ENCODE measurements at places on chromosomes 2 and 18. TPM values are rescaled to one million over a fixed set of nuclear protein-coding genes. Genes with fewer than 3 reads are reported as not detected.

- H3K27me3 ChIP-seq: no peaks in the 10 kb centered on the region
- DNase-seq: no peak
- H3K36me3 ChIP-seq: no peaks in the 10 kb centered on the region
- H3K27ac ChIP-seq: no peak overlapping the region
- H3K4me3 ChIP-seq: no peak overlapping the region
- no peaks in the 10 kb centered on the region for H3K4me1 ChIP-seq
Observed at GRCh38 chr2:13819896-13820295, 812.6 kb upstream of the LRATD1 start.

DNA sequence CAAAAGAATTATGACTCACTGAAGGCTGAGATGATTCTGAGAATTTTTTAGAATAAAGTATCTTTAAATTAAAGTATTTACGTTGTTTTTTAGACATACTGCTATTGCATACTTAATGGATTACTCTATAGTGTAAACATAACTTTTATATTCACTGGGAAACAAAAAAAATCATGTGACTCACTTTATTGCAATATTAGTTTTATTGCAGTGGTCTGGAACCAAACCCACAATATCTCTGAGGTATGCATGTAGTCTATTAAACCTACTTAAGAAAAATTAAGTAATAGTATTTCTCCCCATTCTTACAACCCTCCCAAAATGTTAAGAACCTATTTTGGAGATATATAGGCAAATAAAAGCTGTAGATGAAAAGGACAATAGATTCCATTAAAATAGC, 142.9 kb upstream of the ZNF521 start:
- no peak for DNase-seq
- no peaks in the 10 kb centered on the region for H3K36me3 ChIP-seq
- no peaks in the 10 kb centered on the region for H3K4me1 ChIP-seq
- no peak overlapping the region for H3K27ac ChIP-seq

- no peaks in the 10 kb centered on the region for H3K27me3 ChIP-seq
- no peak overlapping the region for H3K27ac ChIP-seq
- no peaks in the 10 kb centered on the region for H3K36me3 ChIP-seq
- no peak for DNase-seq
Observed at GRCh38 chr18:67864677-67865340, 348.3 kb upstream of the DSEL start.

GRCh38 chr2:40418614-40419363, 33.1 kb downstream of the SLC8A1 start:
- no peak overlapping the region for H3K4me3 ChIP-seq
- no peaks in the 10 kb centered on the region for H3K36me3 ChIP-seq
- no peaks in the 10 kb centered on the region for H3K4me1 ChIP-seq
- H3K27me3 ChIP-seq: no peaks in the 10 kb centered on the region
- no peak overlapping the region for H3K27ac ChIP-seq
- no peak for DNase-seq

DNA sequence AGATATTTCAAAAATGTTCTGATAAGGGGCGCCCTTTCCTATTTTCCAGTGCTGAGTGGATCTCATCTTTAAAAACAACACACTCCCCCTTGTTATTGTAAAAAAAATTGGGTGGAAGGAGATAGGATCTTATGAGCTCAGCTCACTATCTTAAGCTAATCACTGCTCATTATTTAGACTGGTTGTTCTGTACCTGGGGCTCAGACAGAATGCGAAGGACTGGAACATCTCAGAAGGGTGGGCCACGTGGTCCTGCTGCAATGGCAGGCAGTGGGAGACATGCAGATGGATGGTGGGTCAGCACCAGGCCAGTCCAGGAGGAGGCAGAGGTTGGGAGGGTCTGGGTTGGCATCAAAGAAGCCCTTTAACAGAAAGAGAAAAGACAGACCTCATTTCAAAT, 48.3 kb upstream of the GPR155 start:
- no peaks in the 10 kb centered on the region for H3K36me3 ChIP-seq
- H3K27ac ChIP-seq: no peak overlapping the region
- DNase-seq: no peak
- peaks cover 7% of the 10 kb centered on the region for H3K27me3 ChIP-seq

DNA sequence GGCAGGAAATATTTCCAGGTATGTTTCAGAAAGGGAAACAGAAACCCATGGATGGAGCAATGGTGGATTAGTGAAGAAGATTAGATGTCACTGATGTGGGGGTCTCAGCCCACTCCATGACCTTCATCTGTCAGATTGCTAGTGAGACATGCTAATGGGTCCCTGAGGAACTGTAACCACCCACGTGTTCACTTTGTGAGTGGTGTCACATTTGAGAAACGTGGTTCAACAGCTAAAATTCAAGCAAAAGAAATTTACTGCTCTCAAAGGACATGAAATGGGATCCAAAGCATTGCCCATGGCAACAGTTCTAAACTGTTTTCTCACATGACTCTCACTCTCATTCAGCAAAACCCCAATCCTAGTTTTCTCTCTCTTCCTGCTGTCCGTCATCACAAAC, 776.1 kb downstream of the ERBB4 start:
- H3K27ac ChIP-seq: no peak overlapping the region
- no peak overlapping the region for H3K4me3 ChIP-seq
- no peaks in the 10 kb centered on the region for H3K4me1 ChIP-seq
- H3K36me3 ChIP-seq: no peaks in the 10 kb centered on the region
- DNase-seq: no peak

DNA sequence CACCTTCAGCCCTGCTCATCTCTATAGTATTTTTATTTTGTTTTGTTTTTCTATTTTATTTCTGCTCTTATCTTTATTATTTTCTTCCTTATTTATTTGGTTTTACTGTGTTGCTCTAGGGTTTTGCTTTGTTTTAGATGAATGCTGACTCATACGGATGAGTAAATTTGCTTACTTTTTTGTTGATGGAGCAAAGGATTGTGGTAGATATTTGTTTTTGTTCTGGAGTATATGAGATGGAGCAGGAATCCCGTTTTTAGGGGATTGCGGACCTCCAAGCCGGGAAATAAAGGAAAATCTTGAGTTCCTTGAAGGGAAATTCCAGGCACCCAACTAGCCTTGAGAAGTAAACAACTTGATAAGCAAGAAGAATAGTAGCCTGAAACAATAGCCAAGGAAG, 15.3 kb upstream of the COLEC12 start:
- H3K36me3 ChIP-seq: no peaks in the 10 kb centered on the region
- H3K27me3 ChIP-seq: no peaks in the 10 kb centered on the region
- H3K4me1 ChIP-seq: peaks cover 2% of the 10 kb centered on the region
- no peak for DNase-seq

GRCh38 chr18:43648002-43648401, 370.7 kb upstream of the SYT4 start:
- no peak overlapping the region for H3K27ac ChIP-seq
- no peaks in the 10 kb centered on the region for H3K4me1 ChIP-seq
- no peak overlapping the region for H3K4me3 ChIP-seq
- no peaks in the 10 kb centered on the region for H3K27me3 ChIP-seq

- H3K4me1 ChIP-seq: no peaks in the 10 kb centered on the region
- H3K36me3 ChIP-seq: no peaks in the 10 kb centered on the region
- peaks cover 28% of the 10 kb centered on the region for H3K27me3 ChIP-seq
- H3K27ac ChIP-seq: no peak overlapping the region
Observed at GRCh38 chr2:149089068-149089467, 50.6 kb downstream of the LYPD6B start.

DNA sequence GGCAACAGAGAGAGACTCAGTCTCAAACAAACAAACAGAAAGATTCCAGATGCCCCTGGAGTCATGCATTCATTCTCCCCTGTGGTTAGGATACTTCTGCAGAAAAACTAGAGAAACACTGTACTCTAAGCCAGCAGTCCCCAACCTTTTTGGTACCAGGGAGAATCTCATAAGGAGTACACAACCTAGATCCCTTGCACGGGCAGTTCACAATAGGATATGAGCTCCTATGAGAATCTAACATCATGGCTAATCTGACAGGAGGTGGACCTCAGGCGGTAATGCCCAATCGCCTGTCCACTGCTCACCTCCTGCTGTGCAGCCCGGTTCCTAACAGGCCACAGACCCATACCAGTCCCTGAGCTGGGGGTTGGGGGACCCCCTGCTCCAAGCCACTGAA, 18.3 kb downstream of the PSME4 start:
- no peaks in the 10 kb centered on the region for H3K27me3 ChIP-seq
- no peak for DNase-seq
- no peak overlapping the region for H3K4me3 ChIP-seq
- H3K36me3 ChIP-seq: peaks cover 13% of the 10 kb centered on the region
- no peak overlapping the region for H3K27ac ChIP-seq

DNA sequence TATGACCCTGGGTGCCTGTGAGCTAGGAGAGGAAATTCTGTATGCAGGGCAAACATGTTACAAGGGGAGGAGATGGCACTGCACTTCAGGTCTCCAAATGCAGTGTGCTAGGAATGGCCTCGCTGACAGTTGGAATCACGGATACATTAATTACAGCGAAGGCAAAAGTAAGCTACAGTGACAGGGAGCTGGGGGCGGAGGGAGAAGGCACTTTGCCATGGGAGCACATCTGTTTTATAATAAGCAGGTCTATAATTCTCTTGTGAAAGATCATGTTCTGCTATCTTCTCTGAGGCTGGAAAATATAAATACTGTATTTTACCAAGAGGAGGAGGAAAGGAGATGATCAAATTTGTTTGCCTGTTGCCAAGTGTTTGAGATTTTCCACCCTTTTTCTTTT, 56.3 kb upstream of the FZD5 start:
- DNase-seq: no peak
- H3K36me3 ChIP-seq: no peaks in the 10 kb centered on the region
- H3K27ac ChIP-seq: no peak overlapping the region
- no peak overlapping the region for H3K4me3 ChIP-seq

- no peak overlapping the region for H3K4me3 ChIP-seq
- H3K4me1 ChIP-seq: peaks cover 22% of the 10 kb centered on the region
- H3K36me3 ChIP-seq: peaks cover 6% of the 10 kb centered on the region
- H3K27ac ChIP-seq: no peak overlapping the region
- DNase-seq: peak; percentile 86
Observed at GRCh38 chr2:199979832-199980628, 24.6 kb downstream of the MAIP1 start.

DNA sequence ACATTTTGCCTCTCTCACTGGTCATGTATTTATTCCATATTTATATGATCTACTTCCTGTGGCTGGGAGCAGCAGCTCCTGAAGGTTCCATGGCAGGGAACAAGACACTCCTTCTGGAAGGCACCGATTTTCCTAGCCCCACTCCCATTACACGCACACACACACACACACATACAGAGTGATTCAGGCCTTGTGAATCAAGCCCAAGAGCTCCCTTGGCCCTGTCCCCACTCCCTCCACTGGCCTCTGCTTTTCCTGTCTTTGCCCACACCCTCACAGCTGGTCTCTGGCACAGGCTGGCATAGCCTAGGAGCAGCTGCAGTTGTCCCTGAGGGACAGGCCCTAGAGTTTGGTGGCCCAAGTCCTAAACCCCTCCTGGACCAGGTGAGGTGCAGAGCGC, 201.7 kb downstream of the NAPG start:
- peaks cover 2% of the 10 kb centered on the region for H3K4me1 ChIP-seq
- H3K36me3 ChIP-seq: no peaks in the 10 kb centered on the region
- no peak overlapping the region for H3K27ac ChIP-seq
- H3K4me3 ChIP-seq: no peak overlapping the region

GRCh38 chr2:55309446-55309845, 40.4 kb upstream of the MTIF2 start:
- no peak for DNase-seq
- no peak overlapping the region for H3K4me3 ChIP-seq
- no peak overlapping the region for H3K27ac ChIP-seq
- peaks cover 14% of the 10 kb centered on the region for H3K4me1 ChIP-seq
- no peaks in the 10 kb centered on the region for H3K27me3 ChIP-seq
- H3K36me3 ChIP-seq: no peaks in the 10 kb centered on the region

- H3K4me1 ChIP-seq: peaks cover 56% of the 10 kb centered on the region
- peak overlapping the region; percentile 81 for H3K27ac ChIP-seq
- no peaks in the 10 kb centered on the region for H3K27me3 ChIP-seq
- H3K36me3 ChIP-seq: no peaks in the 10 kb centered on the region
Observed at GRCh38 chr2:39435741-39436591, 1.1 kb downstream of the MAP4K3 start.

- no peaks in the 10 kb centered on the region for H3K4me1 ChIP-seq
- no peak for DNase-seq
- H3K36me3 ChIP-seq: no peaks in the 10 kb centered on the region
- H3K27me3 ChIP-seq: peaks cover 5% of the 10 kb centered on the region
Observed at GRCh38 chr2:46841621-46842020, 74.0 kb downstream of the MCFD2 start.

GRCh38 chr2:72985891-72986683, 68.8 kb downstream of the EMX1 start:
- H3K27ac ChIP-seq: no peak overlapping the region
- no peak for DNase-seq
- H3K27me3 ChIP-seq: no peaks in the 10 kb centered on the region
- H3K36me3 ChIP-seq: no peaks in the 10 kb centered on the region

GRCh38 chr18:46421973-46422551, 235.0 kb downstream of the LOXHD1 start:
- no peak overlapping the region for H3K4me3 ChIP-seq
- no peak for DNase-seq
- H3K4me1 ChIP-seq: peaks cover 2% of the 10 kb centered on the region
- no peaks in the 10 kb centered on the region for H3K36me3 ChIP-seq
- H3K27ac ChIP-seq: no peak overlapping the region

GRCh38 chr2:165055082-165055851, 99.9 kb upstream of the SLC38A11 start:
- no peak overlapping the region for H3K4me3 ChIP-seq
- DNase-seq: no peak
- no peaks in the 10 kb centered on the region for H3K36me3 ChIP-seq
- H3K27me3 ChIP-seq: no peaks in the 10 kb centered on the region
- no peak overlapping the region for H3K27ac ChIP-seq
- peaks cover 4% of the 10 kb centered on the region for H3K4me1 ChIP-seq

- no peak overlapping the region for H3K27ac ChIP-seq
- DNase-seq: no peak
- H3K27me3 ChIP-seq: no peaks in the 10 kb centered on the region
- peaks cover 30% of the 10 kb centered on the region for H3K4me1 ChIP-seq
- H3K36me3 ChIP-seq: no peaks in the 10 kb centered on the region
Observed at GRCh38 chr2:102112692-102113665, 29.6 kb upstream of the IL1R1 start.

GRCh38 chr2:112156152-112156986, 18.2 kb downstream of the FBLN7 start:
- H3K27me3 ChIP-seq: no peaks in the 10 kb centered on the region
- peaks cover 39% of the 10 kb centered on the region for H3K4me1 ChIP-seq
- peak; percentile 25 for DNase-seq
- H3K27ac ChIP-seq: peak overlapping the region; percentile 87
- H3K36me3 ChIP-seq: no peaks in the 10 kb centered on the region

The SLC1A4 gene
- total RNA-seq: 54.6 TPM

The CD226 gene
- total RNA-seq: 126 TPM

The PLEK gene
- total RNA-seq: 0.60 TPM

The B3GNT7 gene
- total RNA-seq: not detected

The CNTNAP5 gene
- total RNA-seq: not detected

The ADCYAP1 gene
- not detected for total RNA-seq

The FAM161A gene
- 4.4 TPM for total RNA-seq

The TBR1 gene
- total RNA-seq: not detected

All from activated CD4-positive, alpha-beta T cell treated with anti-CD3 and anti-CD28 coated beads, Interleukin-2, amount 10 ng/mL, durations not matched to agents 7 days and 5 days (primary cell).